Hypothalamus (tissue), 51 donors: ENCODE measurements at places on chromosomes 13 and 19.

DNA sequence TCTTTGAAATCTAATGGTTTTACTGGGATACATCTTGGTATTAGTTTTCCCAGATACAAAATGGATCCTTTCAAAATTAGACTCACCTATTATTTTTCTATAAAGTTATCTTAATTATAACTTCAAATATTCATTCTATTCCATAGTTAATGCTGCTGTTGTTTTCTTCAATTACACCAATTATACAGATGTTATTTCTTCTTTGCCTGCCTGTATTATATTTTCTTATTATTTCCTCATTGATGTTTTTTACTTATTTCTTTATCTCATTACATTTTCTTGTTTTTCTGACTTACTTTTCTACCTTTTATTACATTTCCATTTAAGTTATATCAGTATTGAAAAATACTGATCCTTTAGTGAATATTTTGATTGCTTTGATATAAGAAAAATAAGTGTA, 40.9 kb downstream of the SPACA7 start:
- no peak for DNase-seq

GRCh38 chr13:53873558-53873957, 844.9 kb downstream of the OLFM4 start:
- no peak for DNase-seq

GRCh38 chr13:113641426-113641825, 16.6 kb downstream of the ATP4B start:
- no peak for DNase-seq

DNA sequence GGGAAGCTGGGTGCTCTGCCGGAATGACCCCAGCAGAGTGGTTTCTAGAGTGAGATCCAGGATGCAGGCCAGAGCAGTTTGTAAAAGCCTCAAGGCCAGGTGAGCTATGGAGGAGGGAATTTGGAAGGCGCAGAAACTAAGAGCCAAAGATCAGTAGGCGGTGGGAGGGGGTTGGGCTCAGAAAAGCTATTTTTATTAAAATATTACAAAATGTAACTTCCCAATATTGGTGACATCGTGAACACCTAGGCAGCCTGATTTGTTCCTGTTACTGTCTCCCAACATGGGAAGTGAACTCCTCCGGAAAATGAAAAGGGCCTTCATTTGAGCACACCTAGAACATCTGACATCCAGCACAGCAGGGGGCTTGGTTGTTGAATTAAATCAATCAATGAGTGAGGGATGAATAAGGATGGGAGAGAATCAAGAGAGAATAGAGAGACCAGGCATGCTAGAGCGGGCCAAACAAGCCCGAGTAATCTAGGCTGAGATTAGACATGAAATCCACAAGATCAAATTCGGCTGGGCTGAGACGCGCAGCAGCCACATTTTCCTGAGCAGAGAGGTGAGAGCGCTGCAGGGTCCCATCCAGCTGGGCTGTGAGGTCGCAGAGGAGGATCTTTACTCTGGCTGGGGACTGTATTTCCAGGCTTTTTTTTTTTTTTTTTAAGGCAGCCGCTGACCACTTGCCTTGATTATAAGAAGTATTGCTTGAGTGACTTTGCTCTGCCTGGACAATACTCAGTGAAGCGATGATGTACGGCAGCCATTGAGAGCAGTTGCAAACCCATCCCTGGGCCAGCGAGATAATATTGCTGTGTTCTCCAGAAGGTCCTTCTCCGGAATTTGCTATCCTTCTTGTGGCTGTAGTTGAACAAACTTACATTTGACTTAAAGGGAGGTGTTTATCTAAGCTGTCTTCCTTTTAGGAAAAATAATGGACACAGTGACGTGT, 178.0 kb upstream of the KL start:
- no peak for DNase-seq

GRCh38 chr13:22964245-22964966, 216.4 kb upstream of the SGCG start:
- DNase-seq, result no peak

DNA sequence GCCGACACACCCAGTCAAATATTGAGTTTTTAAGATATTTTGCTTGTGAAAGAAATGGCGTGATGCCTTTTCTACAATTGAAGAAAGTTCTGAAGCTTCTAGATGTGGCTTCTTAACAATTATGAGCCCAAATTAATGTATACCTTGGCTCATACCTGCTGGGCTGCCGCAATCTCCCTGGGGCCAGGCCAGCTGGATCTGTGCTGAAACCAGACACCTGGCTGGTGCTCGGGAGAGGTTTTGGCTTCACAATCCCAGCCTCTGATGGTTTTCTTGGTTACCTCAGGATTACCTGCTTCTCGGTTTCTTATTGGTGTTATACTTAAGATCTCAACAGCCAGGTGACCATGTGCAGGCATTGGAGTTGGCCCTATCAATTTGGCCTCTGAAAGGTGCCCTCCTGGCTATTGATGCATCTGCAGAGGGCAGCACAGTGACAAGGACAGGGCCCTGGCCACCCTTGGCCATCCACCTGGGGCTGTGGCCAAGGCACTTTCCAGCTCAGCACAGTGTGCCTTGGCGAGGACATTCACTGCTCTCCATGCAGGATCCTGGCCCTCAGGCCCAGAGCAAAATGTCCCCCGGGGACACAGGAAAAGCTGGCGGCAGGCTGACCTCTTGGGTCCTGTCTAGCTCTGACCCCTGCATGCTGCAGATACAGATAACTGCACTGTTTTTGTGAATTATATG, 305.0 kb downstream of the ZNF536 start:
- no peak for DNase-seq

DNA sequence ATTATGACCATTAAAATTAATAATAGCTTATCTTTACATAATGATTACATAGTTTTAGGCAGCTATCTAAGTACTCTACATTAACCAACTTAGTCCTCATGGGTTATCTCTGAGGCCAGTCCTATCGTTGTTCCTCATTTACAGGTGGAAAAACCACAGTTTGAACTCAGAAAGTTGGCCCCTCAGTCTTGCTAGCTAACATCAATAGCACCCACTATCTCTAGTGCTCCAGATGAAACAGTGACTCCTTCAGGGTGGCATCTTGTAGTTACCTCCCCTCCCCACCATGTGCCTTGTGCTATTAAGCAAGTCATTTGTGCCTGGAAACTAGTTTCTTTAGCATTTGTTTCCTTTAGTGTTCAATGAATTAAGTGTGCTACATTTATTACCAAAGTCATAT, 1086.7 kb downstream of the EFNB2 start:
- DNase-seq, result no peak

- DNase-seq, result no peak
Observed at GRCh38 chr13:42487221-42487620, 86.7 kb upstream of the TNFSF11 start.

DNA sequence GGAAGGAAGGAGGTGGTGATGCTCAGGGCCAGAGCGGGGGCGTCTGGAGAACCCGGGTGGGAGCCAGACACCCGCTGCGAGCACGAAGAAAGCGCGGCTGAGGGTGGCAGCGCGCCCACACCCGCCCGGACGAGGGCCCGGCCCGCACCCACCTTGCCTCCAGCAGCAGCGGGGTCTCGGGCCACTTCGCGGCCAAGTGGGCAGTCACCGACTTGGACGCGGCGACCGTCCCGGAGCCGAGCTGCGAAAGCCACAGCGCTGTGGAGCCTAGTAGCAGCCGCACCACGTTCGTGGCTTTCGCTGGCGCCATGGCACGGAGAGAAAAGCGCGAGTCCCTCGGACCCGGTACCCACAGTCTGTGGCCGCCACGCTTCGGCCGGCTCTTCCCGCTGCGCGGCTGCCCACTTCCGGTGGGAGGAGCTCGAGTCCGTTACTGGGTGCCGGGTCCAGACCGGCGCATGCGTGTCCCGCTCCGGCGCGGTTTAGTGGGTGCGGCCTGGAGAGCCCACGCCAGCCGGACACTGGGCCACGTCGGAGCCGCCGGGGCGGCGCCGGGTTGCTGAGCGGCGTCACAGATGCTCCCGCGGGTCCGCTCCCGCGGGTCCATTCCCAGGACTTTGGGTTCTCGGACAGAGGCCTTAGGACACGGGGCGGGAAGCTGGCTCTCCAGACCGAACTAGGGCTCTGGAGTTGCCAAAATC, at the start of gene UGGT2:
Gene UGGT2 (minus strand): TSS at position 399 of the 701 bp plus-strand sequence. CDS start 89 bp downstream, at position 310.
- peak; percentile 86 for DNase-seq

GRCh38 chr13:111526922-111527321, 206.5 kb downstream of the TEX29 start:
- DNase-seq, result no peak

DNA sequence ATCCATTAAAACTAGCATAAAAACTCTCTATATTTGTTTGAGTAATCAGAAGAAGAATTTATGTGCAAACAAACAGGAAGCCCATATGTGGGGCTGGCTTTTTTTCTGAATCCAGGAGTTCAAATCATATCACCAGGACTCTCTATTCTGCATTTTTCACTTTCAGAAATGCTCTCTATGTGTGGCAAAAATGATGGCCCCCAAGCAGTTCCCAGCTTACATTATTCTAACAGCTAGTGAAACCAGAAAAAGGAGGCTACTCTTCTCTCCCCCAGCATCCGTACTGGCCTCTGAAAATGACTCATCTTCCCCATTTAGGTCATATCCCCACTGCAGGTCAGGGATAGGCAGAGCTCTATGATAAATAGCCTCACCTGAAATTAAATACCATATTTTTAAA, 20.4 kb downstream of the RBM26 start:
- DNase-seq, result no peak

DNA sequence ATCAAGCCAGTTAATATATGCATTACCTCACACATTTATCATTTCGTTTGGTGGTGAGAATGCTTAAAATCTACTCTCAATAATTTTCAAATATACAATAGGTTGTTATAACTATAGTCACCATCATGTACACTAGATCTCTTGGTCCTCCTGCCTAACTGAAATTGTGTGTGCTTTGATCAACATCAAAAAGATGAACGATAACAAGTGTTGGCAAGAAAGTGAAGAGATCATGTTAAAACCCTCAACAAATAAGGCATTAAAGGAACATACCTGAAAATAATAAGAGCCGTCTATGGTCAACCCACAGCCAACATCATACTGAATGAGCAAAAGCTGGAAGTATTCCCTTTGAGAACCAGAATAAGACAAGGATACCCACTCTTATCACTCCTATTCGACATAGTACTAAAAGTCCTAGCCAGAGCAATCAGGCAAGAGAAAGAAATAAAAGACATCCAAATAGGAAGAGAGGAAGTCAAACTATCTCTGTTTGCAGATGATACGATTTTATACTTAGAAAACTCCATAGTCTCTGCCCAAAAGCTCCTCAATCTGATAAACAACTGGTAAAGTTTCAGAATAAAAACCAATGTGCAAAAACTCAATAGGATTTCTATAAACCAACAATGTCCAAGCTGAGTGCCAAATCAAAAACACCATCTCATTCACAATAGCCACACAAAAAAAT, 27.9 kb upstream of the OR10H1 start:
- no peak for DNase-seq

DNA sequence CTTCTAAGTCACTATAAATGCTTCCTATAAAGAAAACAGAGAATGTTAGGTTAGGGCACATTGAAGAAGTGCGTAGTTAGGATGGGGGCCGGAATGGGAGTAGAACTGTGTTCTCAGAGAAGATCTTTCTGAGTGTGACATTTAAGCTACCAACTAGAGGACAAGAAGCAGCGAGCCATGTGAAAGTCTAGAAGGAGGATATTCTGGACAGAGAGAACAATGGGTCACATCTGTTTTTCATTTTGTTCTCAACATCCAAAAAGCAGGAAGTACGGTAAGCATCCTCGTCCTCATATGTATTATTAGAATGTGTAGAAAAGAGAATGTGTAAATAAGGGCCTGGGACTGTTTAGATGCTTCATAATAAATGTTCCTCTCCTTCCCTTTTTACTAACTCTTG, 44.5 kb upstream of the PARP4 start:
- no peak for DNase-seq

DNA sequence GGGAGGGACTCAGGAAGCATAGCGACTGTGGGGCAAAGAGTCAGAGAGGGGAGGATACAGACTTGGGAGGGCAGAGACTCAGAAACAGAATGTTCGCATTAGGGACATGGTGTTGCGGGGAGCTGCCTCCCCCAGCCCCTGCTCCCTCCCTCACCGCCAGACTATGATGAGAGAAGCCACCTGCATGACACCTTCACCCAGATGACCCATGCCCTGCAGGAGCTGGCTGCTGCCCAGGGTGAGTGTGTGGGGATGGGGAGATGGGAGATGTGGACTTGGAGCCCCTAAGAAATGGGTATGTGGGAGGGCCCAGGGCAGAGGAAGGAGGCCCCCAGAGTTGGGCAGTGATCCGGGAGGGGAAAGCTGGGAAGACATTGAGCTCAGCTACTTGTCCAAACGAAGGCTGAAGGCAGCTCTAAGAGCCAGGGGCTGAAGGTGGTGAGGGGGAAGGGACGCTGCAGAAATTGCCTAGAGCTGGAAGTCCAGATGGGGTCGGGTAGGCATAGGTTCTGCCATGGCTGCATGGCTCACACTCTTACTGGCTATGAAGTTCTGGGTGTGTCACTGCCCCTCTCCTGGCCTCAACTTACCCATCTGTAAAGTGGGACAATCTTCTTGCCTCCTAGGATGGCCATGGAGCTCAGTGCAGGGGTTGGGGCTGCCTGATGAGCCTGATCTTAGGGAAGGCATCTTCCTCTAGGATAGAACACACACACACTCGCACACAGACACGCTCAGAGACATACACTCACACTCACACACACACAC, 1.4 kb downstream of the SPACA6 start:
- DNase-seq, result no peak

- DNase-seq, result peak; percentile 73
Observed at GRCh38 chr19:49691243-49692146, 579 bp downstream of the CPT1C start.
